ENCODE measurements at places on chromosomes 2 and 18.

GRCh38 chr18:51516478-51517038 is 319.1 kb upstream of the MEX3C start:
- no peak for DNase-seq

DNA sequence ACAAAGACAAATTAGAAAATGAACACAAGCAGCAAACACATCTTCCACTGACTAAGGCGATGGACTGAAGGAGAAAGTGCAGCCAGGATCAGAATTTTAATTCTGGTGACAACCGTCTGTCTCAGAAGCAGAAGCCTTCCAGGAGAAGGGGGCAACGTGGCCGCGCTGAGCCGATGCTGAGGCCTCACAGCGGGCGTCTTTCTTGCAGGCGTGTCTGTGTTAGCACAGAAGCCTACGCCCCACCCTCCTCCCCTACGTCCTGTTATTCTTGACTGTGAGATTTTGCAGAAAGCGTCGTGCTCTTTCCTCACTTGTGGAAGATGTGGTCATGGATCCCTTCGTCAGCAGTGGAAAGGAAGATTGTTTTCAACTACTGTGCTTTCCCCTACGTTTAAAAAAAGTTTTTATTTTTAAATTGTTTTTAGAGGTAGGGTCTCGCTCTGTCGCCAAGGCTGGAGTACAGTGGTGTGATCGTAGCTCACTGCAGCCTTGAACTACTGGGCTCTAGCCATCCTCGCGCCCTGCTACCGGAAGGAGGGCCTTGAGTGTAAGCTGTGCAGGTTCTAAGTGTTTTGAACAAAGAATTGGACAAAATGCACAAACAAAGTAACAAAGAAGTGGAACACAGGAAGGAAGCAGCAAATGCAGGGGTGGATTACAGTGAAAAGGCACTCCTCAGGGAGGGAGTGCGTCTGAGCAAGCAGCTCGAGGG is 422.0 kb downstream of the GALR1 start:
- no peak for DNase-seq

DNA sequence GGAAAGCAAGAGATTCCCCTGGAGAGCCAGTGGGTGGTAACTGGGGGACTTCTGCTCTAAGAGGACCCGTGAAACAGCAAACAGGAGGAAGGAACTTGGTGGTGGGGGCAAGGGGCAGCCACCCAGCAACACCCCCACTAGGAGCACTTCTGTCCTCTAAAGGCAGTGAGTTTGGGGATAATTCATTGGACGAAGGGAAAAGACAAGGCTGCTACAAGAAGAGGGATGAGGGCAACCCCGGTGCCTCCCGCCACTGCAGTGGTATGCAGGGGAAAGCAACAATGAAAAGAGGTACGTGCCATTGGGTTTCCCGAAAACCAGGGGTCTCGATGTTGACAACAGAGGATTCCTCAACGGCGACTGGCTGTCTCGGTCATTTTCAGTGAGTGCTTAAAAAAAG is 9.1 kb downstream of the RPL31 start:
- DNase-seq = no peak

DNA sequence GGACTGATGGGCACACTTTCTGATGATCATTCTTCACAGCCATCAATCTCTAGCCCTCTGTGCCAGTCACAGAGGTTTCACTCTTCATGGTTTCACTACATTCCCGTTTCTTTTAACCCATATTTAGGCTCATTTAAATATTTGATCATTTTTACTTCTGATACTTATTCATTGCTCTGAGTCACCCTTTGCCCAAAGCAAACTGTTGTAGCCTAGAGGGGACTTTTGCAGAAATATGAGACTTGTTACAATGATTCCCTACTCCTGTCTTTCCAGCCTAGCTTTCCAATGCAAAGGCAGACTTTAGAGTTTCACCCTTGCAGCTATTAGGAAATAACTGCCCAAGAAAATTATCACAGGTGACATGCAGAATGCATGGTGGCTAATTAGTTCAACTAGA is 444.2 kb downstream of the PTPRM start:
- DNase-seq = no peak

- DNase-seq = no peak
Measured at GRCh38 chr2:111938392-111938791, 40.0 kb downstream of the MERTK start.

- DNase-seq = no peak
Measured at GRCh38 chr2:165173215-165173614, 30.6 kb downstream of the SCN3A start.

DNA sequence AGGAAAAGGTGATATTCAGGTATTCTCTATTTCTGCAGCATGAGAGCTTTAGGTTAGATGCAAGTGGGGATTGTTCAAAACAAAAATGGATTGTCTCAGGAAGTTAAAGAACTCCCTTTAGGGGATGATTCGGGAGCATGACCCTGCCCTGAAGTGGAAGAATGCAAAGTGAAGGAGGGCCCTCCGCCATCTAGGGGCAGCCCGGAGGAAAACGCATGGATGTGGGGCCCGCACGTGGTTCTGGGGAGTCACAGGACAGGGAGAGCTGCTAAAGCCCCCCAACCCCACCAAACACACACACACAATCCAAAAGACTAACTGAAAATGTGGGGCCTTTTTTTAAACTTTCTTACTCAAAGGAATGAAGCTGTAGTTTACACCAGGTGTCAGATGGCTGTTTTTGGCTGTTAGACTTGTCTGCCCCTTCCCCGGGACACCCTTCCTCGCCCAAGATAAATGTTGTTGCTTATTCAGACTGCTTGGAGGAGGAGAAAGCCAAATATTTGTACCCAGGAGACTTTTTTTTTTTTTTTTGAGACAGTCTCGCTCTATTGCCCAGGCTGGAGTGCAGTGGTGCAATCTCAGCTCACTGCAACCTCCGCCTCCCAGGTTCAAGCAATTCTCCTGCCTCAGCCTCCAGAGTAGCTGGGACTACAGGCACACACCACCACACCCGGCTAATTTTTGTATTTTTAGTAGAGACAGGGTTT is 78.8 kb downstream of the HNRNPLL start:
- no peak for DNase-seq

DNA sequence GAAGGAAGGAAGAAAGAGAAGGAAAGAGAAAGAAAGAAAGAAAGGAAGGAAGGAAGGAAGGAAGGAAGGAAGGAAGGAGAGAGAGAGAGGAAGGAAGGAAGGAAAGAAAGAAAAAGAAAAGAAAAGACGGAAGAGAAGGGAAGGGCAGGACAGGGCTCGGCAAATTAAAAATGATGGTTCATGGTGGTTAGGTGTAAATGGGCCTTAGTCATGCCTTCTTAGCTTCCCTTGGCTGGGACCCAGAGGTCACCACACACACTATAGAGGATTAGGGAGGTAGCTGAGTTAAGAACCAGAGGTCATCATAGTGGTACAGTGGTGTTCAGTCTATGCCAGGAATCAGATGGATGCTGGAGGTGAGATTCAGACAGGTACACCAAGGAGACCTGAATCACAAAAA is 9.3 kb upstream of the ATL2 start:
- DNase-seq = no peak

Data from esophagus squamous epithelium (tissue), 5 donors.